GM23248 (cell line): ENCODE measurements at places on chromosomes 6 and 20.
A peak's percentile ranks its signal among the peaks of the same experiment; 100 is the strongest.

DNA sequence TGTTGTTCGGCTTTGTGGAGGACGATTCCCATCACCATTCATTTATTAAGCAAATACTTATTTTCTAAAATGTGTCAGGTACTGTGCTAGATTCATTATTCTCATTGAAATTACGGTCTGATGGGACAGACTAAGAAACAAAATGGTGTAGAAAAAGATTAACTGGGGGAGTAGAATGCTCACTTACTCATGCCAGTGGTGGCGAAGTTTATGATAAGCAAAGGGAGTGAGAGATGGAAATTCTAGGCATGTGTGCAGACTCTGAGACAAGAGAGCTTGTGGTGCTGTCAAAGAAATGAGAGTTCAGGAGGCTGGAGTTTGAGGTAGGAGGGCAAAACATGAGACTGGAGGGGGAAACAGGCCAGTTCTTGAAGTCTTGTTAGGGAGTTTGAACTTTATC is 896 bp downstream of the RPP21 start:
- peaks cover 6% of the 10 kb centered on the region; the same call in 1 of the 2 replicates for H3K4me1 ChIP-seq
- DNase-seq: no peak
- H3K27ac ChIP-seq: no peak overlapping the region
- 0 out of 2 replicates have a peak, but pooled peaks cover 11% of the 10 kb centered on the region for H3K36me3 ChIP-seq

GRCh38 chr6:101393251-101393828 is at the start of gene GRIK2:
Gene GRIK2 (plus strand): TSS chr6:101393708.
- H3K4me3 ChIP-seq: peak within 1 kb of the TSS; percentile 69
- H3K4me1 ChIP-seq: 0 out of 2 replicates have a peak, but pooled peaks cover 6% of the 10 kb centered on the region
- H3K27ac ChIP-seq: no peak within 1 kb of the TSS
- no peaks in the 10 kb centered on the region for H3K36me3 ChIP-seq

- no peak overlapping the region for H3K4me3 ChIP-seq
- DNase-seq: no peak
- H3K4me1 ChIP-seq: no peaks in the 10 kb centered on the region
- no peak overlapping the region for H3K27ac ChIP-seq
- H3K36me3 ChIP-seq: no peaks in the 10 kb centered on the region
Measured at GRCh38 chr6:95439741-95440140, 137.6 kb upstream of the MANEA start.

- H3K36me3 ChIP-seq: no peaks in the 10 kb centered on the region
- H3K27ac ChIP-seq: no peak overlapping the region
- no peak for DNase-seq
Measured at GRCh38 chr20:13118676-13119075, 102.4 kb upstream of the ISM1 start.

DNA sequence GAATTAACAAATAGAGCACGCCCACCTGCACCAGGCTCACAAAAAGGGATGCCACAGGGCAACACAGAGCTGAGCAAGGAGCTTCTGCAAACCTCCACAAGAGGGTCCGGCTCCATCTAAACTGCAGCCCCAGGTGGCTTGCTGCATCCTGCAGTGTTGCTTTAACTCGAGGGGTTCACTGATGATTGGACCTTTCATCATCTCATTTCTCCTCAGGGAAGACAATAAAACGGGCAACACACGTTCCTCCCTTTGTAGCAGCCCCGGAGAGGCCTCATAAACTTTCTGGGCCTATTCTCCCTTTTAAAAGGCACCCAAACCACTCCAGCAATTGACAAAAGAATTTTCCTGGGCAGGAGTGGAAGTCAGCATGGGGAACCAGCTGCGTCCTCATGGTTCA is 161.5 kb upstream of the CDH4 start:
- no peaks in the 10 kb centered on the region for H3K27me3 ChIP-seq
- H3K4me1 ChIP-seq: no peaks in the 10 kb centered on the region
- no peak overlapping the region for H3K27ac ChIP-seq
- no peaks in the 10 kb centered on the region for H3K36me3 ChIP-seq

DNA sequence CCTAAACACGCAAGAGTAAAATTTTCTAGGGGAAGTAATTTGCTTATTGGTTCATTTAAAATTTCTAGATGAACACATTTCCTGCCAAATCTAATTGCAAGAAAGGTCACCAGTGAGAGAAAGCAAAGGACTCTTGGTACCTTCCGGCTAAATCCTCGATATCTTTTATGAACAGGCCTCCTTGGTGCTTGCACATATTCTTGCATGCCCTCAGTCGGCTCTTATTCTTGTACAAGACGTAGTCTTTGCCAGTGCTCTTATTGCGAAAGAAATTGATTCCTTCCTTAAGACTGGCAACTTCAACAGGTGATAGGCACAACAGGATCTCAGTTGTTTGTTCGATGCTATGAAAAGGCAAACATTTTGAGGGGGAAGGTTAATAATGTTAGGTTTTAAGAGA is 141.7 kb upstream of the CARMIL1 start:
- no peaks in the 10 kb centered on the region for H3K27me3 ChIP-seq
- H3K4me1 ChIP-seq: peaks cover 20% of the 10 kb centered on the region
- DNase-seq: peak; percentile 62
- H3K4me3 ChIP-seq: peak overlapping the region; percentile 81
- peak overlapping the region; percentile 95 for H3K27ac ChIP-seq
- peaks cover 15% of the 10 kb centered on the region; the same call in 1 of the 2 replicates for H3K36me3 ChIP-seq

DNA sequence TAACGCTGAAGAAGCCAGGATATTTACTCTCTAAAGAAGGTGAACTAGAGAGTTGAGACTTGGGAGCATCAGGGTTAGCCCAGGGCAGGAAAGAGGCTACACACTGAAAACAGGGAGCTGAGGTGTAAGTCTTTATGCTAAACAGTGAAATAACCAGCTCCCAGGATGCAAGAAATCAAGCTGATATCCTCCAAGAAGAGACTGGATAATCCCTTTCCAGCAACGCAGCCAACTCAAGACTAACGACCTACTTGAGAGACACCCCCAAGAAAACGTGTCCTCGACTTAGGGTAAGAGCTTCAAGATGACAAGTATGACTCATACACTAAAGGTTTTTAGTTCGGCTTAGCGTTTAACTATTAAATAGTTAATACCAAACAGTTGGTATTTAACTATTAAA is 202.2 kb downstream of the TASP1 start:
- no peaks in the 10 kb centered on the region for H3K36me3 ChIP-seq
- no peak for DNase-seq
- H3K27me3 ChIP-seq: no peaks in the 10 kb centered on the region
- H3K4me3 ChIP-seq: no peak overlapping the region

GRCh38 chr6:33700391-33701050 is 11.0 kb downstream of the UQCC2 start:
- peaks cover 24% of the 10 kb centered on the region for H3K4me1 ChIP-seq
- no peaks in the 10 kb centered on the region for H3K27me3 ChIP-seq
- no peak overlapping the region for H3K27ac ChIP-seq

DNA sequence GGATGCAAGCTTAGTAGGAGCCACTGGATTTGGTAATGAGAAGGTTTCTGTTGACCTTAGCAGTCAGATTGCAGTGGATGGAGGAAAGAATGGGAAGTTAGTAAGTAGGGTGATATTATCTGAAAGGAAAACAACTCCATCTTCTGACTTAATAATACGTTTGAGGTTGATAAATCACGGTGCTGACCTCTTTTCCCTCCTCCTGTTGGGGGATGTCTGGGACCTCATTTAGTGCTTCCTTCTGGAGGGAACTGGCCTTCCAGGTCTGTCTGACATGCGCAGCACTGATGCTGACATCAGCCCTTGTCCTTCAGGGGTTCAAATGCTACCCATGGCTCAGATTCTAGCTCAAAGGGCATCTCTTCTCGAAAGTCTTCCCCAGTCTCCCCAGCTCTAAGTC is 48.2 kb upstream of the AKAP12 start:
- no peak overlapping the region for H3K4me3 ChIP-seq
- no peaks in the 10 kb centered on the region for H3K36me3 ChIP-seq
- DNase-seq: no peak
- no peak overlapping the region for H3K27ac ChIP-seq

GRCh38 chr6:104700371-104701185 is 159.1 kb downstream of the HACE1 start:
- no peaks in the 10 kb centered on the region for H3K27me3 ChIP-seq
- H3K4me3 ChIP-seq: no peak overlapping the region
- no peaks in the 10 kb centered on the region for H3K36me3 ChIP-seq

GRCh38 chr6:15335916-15336315 is 90.0 kb downstream of the JARID2 start:
- H3K27ac ChIP-seq: no peak overlapping the region
- no peaks in the 10 kb centered on the region for H3K36me3 ChIP-seq
- H3K27me3 ChIP-seq: no peaks in the 10 kb centered on the region
- no peak for DNase-seq

DNA sequence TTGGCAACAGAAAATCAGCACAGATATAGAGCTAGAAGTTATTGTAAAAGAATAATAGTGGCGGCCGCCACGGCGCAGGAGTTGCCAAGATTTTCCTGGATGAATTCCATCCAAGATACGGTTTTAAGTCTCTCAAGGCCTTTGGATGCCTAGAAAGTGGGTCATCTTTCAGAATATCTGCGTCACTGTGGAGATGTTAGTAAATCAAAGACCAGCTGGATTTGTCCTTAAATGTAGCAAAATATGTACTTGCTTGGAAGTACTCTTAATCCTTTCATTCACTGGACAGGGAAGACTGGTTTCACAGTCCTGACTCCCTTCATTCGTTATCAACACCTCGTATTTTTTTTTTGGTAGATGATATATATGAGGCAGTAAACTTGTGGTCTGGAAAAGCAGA is 83.0 kb downstream of the SLC22A3 start:
- no peak overlapping the region for H3K4me3 ChIP-seq
- H3K4me1 ChIP-seq: peaks cover 14% of the 10 kb centered on the region
- peak; percentile 78 for DNase-seq

DNA sequence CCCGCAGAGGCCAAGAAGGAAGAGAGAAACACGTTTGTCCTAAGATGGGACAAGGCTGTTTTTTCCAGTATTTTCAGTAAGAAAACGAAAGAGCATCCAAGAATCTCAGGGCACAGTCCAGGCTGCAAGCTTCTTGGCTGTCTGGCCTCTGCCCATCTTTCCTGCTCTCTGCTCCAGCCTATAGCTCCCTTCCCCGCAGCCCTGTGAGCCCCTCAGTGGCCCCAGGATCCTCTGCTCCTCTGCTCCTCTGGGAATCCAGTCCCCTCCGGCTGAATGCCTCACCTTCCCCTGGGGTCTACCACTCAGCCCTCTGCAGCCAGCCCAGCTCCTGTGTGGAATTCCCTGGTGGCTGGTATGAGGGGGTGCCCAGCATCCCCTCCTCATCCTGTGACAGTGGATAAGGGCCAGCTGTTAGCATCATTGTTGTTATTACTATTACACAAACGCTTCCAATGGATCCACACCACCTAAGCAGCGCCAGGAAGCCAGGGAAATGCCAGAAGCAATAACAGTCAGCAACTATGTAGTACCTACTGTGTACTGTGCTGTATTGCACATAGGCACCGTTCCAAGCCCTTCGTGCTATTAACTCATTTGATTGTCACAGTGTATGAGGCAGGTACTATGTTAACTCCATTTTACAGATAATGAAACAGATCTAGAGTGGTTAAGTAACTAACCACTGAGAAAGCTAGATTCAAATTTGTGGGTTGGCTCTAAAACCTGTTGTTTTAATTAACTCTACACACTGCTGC is 60.3 kb upstream of the PTPN1 start:
- no peak overlapping the region for H3K27ac ChIP-seq
- DNase-seq: no peak
- no peaks in the 10 kb centered on the region for H3K36me3 ChIP-seq
- peaks cover 10% of the 10 kb centered on the region for H3K4me1 ChIP-seq

GRCh38 chr20:47347661-47348435 is 8.7 kb downstream of the ZMYND8 start:
- H3K36me3 ChIP-seq: no peaks in the 10 kb centered on the region
- H3K4me3 ChIP-seq: no peak overlapping the region
- no peaks in the 10 kb centered on the region for H3K27me3 ChIP-seq
- peaks cover 34% of the 10 kb centered on the region for H3K4me1 ChIP-seq
